ENCODE measurements at places on chromosomes 1 and 21. TPM values are rescaled to one million over a fixed set of nuclear protein-coding genes. Genes with fewer than 3 reads are reported as not detected.

- no peak for DNase-seq
Measured at GRCh38 chr1:79042117-79042516, 35.6 kb upstream of the ADGRL4 start.

DNA sequence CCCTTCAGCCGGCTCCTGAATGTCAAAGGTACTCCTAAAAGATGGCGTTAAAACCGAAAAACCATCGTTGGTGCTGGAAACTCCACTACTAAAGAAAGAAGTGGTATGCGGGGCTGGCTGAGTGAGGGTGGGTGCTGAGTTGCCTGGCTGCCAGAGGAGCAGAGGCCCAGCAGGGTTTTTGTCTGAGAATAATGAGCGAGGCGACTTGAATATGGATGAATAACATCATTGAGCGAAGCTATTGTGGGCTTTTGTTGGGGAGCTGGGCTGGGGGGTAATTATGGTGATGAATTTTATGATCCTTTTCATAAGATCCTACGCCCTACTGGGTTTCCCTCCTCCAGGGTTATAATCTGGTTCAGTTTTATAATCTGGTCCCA, 2.0 kb downstream of the PDPN start:
- DNase-seq, result no peak

DNA sequence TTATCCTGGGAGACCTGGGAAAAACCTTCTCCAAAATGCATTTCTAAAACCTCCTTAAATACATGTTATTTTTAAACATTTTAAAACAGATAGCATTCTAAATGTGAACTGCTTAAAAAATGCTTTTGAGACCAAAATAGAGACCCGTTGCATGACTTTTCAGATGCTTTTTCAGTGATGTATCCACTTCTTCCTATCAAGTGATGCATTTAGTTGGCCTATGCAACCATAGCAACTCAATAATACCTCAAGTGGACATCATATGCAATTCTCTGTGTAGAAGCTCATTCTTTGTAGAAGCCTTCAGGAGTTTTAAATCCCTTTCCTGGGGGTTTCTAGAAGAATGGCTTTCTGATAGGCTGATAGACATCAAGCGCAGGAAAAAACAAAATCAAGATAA, 94.5 kb upstream of the RAVER2 start:
- DNase-seq, result no peak

DNA sequence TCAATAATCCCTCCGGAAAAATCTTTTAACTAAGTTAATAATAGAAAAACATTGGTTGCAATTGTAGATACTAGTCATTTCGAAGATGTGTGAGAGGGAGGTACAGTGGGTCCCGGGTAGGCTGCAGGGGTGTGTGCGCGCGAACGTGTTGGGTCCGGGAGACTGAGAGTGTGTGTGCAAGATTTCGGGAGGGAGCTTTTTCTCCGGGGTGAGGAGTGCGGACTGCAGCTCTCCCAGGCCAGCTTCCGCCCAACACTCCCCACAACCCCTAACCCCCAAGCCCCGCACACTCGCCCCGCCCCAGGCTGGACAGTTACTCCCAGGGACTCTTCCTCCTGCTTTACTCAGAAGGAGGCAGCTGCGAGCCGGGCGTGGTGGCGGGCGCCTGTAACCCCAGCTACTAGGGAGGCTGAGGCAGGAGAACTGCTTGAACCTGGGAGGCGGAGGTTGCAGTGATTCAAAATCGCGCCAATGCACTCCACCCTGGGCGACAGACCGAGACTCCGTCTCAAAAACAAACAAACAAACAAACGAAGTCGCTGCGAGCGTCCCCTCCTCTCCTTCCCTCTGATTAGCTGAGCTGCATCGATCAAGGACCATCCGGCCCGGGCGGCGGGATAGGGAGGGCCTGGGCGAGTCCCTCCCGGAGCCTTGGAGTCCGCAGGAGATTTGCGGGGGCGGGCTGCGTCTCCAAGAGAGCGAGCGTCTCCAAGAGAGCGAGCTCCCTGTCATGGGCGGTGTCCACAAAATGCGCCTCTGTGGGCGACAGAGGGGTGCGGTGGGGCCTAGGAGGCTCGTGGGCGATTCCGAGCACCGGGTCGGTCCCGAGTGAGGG, 28.3 kb upstream of the PPM1J start:
- no peak for DNase-seq

DNA sequence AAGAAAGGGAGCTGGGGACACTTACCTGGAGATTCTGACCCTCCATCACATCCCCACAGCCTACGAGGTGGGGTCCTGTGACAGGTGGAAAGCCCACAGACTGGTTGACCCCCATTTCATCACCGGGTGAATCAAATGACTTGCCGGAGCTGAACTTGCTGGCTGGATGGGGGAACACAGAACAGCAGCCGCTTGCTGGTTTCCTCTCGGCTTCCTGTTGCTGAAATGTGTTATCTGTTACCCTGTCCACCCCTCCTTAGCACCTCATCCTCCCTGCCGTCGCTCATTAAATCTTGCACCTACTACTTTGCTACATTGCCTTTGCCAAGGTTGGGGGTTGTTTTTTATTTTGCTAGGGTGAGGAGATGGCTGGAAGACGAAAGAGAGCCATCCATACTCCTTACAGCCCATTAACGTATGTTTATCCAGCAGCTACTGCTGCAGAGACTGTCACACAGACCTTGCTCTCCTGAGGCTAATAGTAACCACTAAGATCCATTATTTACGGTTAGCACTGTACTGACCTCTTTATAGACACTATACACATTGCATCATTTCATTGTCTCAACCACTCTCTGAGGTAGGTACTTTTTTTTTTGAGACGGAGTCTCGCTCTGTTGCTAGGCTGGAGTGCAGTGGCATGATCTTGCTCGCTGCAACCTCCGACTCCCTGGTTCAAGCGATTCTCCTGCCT, 7.0 kb downstream of the PAFAH2 start:
- no peak for DNase-seq

The TMEM61 gene
- polyA plus RNA-seq, result 0.65 TPM

DNA sequence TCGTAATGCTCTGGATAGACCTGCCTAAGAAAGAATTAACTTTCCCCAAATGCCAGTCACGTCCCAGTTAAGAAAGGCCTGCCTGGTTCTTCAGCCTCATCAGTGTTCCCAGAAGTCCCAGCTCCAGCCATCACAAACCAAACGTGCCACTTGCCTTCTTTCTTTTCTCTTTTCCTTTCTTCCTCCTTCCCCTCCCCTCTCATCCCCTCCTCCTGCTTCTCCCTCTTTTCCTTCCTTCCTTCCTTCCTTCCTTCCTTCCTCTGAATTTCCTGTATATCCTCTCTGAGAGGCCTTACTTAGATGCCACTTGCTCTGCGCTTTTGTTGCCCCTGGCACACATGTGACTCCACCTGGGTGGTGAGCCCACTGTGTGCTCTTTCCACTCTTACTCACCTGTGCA, 228.2 kb downstream of the NFIA start:
- DNase-seq, result no peak

DNA sequence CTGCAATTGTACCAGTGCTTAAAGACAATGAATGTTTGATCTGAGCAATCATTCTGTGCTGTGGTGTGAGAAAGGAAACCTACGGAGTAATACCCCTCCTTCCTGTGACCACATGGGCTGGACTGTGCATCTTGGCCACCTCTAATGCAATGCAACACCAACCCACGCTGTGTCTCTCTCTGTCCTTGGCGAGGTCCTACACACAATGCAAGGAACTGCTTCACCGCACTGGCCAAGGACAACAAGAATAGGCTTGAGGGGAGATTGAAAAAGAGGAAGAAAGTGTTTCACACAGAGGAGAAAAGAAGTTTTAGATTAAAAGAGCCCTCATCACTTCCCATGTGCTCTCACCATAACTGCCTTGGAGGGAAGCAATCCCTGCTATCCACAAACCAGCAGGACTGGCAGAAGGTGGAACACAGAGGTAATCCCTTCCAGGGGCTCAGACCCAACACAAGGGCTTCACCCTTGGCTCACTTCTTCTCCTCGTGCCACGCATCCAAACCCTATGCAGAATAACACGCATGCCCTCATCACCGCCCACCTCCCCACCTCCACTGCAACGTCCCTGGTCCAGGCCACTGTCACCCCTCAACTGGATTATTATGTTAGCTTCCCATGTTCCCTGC, 112.5 kb upstream of the ERG start:
- DNase-seq, result no peak

The KCNJ9 gene
- polyA plus RNA-seq, result 0.13 TPM

The WDR64 gene
- polyA plus RNA-seq, result 0.51 TPM

DNA sequence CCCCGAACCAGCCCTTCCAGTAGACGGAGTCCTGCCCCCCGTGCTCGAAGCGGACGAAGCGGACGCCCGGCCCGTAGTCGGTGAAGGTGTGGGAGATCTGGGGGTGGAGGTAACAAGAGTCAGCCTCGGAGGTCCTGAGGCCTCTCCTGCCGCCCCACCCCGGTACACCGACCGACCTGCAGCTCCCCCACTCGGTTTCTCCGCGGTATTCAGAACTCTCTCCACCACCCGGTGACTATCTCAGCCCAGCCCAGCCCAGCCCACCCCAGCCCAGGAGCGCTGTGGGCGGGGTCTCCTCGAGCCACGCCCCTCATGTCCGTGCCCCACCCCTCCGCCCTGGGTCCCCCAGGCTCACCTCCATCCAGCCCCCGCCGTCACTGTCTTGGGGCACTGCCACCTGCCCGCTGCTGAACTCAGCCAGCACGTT, 5.5 kb downstream of the FBXO2 start:
- DNase-seq, result no peak

GRCh38 chr1:157181258-157181657, 43.1 kb upstream of the ETV3 start:
- no peak for DNase-seq

The FBXO28 gene
- polyA plus RNA-seq, result 32.9 TPM

DNA sequence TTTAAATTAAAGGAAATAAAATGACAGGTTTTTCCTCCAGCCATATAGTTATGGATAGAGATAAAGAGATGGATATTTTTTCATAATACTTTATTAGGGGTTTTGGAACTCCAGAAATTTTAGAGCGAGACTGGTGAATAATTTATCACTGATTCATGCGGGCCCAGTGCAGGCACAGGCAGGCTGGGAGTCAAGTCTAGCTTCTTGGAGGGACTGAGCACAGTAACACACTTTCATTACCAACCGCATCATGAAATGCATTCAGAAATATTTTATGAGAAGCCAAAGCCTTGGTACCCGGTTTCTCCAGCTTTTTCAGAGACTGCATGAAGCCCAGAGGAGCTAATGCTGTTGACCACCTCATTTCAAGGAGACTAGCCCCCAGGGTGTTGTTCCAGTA, 215.6 kb downstream of the TNR start:
- no peak for DNase-seq

- DNase-seq, result no peak
Measured at GRCh38 chr21:46493828-46494227, 35.1 kb downstream of the DIP2A start.

The MFAP2 gene
- polyA plus RNA-seq, result 205 TPM

DNA sequence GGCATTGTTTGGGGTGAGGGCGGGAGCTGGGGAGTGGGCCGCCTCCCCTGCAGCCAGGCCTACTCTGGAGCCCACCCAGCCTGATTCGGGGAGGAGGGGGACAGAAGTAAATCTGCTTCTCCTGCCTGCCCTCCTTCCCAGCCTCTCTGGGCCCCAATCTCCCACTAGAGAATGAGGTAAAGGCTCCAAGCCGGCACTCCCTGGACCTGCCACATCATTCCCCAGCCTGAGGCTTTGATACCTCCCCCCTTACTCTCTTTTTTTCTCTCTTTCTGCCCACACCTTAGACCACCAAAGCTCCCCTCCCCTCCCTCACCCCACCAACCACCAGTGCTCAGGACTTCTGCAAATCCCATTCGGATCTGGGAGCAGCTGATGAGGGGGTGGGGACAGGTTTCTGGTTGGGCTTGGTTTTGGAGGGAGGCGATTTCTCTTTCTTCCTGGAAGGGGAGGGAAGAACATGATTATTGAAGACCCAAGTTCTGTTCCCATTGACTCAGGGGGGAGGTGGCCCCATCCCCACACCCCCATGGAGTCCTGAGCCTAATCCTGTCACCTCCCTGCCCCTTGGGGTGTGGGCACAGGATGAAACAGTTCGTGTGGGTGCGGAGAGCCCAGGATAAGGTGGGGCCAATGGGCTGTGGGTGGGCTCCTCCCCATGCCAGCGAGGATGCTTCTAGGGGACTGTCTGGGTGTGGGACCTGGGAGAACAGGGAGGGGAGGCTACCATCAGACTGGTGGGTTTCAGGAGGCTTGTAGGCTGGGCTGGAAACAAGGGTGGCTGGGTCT, 1.3 kb downstream of the MAP7D1 start:
- no peak for DNase-seq

The LIN28A gene
- 0.06 TPM for polyA plus RNA-seq

The PALMD gene
- 2.6 TPM for polyA plus RNA-seq

The ADGRL4 gene
- 30.3 TPM for polyA plus RNA-seq

- DNase-seq, result no peak
Measured at GRCh38 chr1:219177363-219177762, 3.7 kb downstream of the LYPLAL1 start.

The CRNN gene
- not detected for polyA plus RNA-seq

The SH2D1B gene
- polyA plus RNA-seq, result 0.16 TPM

Measured in renal cortex interstitium (tissue), 15 donors.